CD8-positive, alpha-beta T cell (primary cell): ENCODE measurements at places on chromosomes 6 and 20. TPM values are rescaled to one million over a fixed set of nuclear protein-coding genes. Genes with fewer than 3 reads are reported as not detected.

GRCh38 chr6:30721198-30722024 is 1.3 kb downstream of the TUBB start:
- DNase-seq = peak; percentile 93

C6orf118 gene
- total RNA-seq = not detected

GRCh38 chr6:90654166-90654565 is 67.3 kb upstream of the MAP3K7 start:
- DNase-seq = no peak

DNA sequence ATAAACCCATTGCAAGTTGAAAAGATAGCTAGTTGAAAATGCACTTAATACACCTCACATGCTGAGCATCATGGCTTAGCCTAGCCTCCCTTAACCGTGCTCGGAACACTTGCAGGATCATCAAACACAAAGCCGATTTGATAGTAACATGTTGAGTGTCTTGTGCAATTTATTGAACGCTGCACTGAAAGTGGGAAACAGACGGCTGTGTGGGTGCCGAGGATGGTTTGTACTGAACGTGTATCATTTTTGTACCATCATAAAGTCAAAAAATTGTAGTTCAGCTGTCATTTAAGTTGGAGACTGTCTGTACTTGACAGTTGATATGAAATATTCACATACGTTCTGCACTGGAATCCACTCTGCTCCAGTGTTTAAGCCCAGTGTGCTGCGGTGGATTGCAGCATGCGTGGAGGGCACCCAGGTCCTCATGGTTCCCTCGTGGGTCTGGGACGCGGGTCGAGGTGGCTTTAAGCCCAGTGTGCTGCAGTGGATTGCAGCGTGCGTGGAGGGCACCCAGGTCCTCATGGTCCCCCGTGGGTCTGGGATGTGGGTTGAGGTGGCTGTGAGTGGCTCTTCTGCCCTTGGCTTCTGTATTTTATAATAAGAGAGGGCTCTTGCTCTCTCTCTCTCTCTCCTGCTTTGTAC is 77.0 kb downstream of the CDH4 start:
- DNase-seq = no peak

DNA sequence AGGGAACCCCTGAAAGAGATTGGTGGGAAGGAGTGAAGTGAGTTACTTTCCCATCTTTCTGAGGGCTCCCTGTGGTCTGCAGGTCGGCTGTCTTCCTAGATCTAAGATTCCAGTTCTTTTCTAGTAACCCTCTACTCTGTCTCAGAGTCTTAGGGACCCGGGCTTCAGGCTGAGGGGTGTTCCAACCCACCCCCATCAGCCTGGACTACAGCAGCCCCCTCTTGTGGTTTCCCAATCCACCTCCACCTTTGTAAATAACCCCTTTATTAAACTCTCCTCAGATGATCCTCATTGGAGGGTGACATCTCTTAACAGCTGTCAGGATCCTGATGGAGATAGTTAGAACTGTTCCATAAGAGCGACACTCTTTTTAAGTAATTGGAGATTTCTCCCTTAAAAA is 300.4 kb downstream of the LRFN2 start:
- no peak for DNase-seq

DNA sequence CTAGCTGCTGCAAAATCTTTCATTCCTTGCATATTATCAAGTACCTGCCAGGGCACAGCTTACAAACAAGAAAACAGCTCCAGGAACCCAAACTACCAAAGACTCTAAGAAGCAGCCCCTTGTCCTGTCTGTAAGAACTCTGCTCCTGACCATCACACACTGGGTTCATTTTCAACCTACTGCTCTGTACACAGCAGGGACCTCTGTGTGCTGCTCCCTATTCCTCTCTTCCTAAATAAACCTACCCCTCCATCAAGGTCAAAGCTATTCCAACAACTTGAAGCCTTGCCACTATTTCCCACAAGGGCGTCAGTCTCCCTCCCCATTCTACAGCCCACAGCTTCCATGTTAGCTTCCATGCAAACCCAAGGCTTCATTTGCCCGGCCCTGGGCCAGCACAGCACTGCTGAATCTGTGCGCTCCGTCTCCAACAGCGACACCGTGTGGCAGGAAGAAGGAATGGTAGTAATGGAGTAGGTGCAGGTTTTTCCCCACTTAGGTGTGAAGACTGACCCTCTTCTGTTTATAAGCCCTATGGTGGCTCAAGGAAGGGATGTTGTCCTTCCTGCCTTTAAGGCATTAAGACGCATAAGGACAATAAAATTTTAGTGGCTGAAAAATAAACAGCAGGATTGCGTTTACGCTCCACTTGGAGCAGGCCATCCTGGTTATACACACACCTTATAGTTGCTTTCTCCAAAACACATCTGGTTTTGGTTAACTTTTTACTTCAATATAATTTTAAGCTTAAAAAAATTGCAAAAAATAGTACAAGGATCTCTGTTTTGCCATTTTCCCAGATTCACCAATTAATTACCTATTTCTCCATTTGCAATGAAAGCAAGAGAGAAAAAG is 115.2 kb upstream of the NXT1 start:
- DNase-seq = no peak

ETV7 gene
- not detected for total RNA-seq

L3MBTL3 gene
- 50.5 TPM for total RNA-seq

HLA-DQA1 gene
- total RNA-seq = 5.5 TPM

GRCh38 chr6:16150098-16150497 is 21.2 kb downstream of the MYLIP start:
- DNase-seq = no peak

DNA sequence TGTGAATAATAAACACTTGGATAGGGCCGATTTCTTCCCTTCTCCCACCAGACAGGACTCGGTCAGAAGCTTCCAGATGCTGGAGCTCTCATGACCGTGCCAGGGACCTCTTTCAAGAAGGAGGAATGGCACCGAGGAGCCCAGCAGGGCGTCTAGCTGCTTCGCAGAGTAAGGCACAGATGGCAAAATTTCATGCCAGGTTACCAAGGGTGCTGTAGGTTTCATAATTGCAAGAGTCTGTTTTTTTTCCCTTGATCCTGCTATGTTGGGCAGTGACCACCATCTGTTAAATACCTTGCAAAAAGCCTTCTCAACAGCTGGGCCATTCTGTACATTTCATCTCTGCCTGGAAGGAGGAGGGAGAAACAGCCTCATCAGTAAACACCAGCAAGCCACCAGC is 111.8 kb downstream of the EDN3 start:
- DNase-seq = no peak

CYP21A2 gene
- total RNA-seq = 0.33 TPM

HLA-G gene
- total RNA-seq = 7.2 TPM

DNA sequence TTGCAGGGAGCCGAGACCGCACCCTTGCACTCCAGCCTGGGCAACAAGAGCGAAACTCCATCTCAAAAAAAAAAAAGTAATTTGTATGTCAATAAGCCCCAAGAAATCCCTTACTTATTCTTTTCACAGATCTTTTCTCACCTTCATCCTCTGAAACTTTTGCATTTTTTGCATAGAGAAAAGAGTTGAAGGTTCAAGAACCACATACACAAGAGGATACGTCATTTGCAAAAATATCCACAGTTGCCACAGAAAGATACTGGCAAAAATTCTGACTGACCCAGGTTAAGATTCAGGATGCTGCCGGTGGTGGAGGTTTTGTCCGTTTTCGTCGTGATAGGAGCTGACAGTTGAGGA is 94.5 kb downstream of the ZMYND8 start:
- DNase-seq = no peak

- no peak for DNase-seq
These were observed 72.7 kb upstream of the B3GAT2 start for GRCh38 chr6:71029555-71029954.

DNA sequence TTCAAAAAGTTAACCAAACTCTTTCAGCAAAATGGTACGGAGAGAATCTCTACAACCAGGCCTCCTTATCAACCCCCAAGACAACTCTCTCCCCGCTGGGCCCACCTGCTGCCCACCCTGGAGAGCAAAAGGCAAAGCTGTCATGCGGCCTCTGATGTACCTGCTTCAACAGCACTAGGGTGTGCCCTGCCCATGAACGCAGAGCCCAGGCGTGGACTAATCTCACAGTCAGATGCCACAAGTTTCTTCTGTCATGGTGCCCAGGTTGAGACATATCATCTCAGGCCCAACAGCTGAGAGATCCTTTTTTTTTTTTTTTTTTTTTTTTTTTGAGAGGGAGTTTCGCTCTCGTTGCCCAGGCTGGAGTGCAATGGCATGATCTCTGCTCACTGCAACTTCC is 26.3 kb downstream of the SLC2A4RG start:
- no peak for DNase-seq

DNA sequence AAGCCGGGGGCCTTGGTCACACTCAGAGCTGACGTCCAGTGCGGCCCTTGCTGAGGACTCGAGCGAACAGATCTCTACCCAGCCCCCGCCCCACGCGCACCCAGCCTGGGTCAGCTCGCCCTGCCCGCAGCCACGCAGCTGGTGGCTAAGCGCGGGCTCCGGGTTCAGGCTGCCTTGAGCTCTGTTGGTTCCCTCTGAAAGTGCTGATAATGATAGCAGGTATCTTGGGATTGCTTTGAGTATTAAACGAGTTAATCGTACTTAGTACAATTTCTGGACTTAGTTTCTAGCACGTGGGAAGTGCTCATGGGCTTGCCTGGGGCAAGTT is 88.1 kb upstream of the TGM3 start:
- DNase-seq = no peak

GRCh38 chr20:53503517-53503919 is 90.1 kb downstream of the ZNF217 start:
- no peak for DNase-seq

FAM209A gene
- total RNA-seq = 7.4 TPM

DNA sequence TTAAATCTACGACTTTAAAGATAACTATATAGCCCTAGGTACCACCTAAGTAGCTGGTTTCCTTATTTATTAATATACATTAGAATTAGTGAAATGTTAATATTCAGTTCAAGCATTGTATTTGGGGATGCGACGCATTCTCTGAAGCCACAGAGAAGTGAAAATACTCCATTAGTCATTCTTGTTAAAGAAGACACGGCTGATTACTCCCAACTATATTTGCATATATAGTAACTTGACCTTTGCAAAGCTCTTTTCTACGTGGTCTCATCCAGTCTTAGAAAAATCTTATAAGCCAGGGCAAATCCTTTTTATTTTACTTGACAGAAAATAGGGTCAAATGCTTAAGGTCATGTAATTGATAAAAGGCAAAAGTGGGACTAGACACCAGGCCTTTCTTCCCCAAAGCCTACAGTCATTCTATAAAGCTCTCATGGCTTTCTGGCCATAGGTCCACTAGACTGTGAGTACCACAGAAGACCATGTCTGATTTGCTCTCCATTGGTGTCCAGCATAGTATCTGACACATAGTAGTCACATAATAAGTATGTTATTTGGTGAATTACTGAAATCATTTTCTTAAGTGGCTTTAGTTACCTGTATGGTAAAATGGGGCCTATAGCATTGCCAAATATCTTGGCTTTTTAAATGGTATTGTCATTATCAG is 11.3 kb downstream of the ZHX3 start:
- DNase-seq = no peak

DNA sequence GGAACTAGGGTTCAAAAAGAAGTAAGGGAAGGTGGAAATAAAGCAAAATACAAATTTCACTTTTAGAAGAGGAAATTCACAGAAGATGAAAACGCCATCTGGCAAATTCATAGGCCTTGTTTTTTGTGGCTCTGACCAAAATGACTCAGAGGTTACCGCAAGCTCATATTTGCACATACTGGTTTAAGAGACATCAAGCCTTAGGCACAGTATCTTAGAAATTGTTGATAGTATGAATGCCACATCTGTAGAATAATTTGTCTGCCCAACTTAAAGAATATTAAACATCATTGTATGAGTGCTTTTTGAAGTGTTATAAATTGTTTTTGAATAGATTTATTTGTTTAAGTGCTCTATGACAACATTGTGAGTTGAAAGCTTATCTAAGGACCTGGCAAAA is 10.6 kb downstream of the TAAR1 start:
- no peak for DNase-seq

GRCh38 chr6:11750682-11751081 is 27.9 kb downstream of the ADTRP start:
- DNase-seq = no peak

GRCh38 chr6:153947808-153948447 is 91.1 kb upstream of the OPRM1 start:
- DNase-seq = no peak

GRCh38 chr6:164025180-164025579 is 610.7 kb downstream of the QKI start:
- DNase-seq = no peak

DNA sequence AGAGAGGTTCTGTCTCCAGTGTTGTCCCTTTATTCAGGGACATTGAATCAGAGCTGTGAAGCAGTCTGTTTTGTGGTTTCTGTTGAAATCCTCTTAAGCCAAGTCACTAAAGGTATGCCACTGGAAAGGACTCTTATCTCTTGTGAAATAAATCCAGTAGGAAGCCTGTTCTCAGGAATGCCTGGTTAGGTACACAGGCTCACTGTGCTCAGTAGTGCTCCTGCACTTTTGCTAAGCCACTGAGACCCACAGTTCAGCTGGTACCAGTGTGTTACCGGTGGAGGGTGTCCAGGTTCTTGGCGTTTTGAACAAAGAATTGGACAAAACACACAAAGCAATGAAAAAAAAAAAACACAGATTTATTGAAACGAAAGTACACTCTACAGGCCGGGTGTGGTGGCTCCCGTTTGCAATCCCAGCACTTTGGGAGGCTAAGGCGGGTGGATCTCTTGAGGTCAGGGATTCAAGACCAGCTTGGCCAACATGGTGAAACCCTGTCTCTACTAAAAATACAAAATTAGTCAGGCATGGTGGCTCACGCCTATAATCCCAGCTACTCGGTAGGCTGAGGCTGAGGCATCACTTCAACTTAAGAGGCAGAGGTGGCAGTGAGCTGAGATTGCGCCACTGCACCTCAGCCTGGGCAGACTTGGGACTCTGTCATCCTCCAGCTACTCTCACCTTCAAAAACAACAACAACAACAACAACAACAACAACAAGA is 186.1 kb downstream of the JARID2 start:
- DNase-seq = no peak

DNA sequence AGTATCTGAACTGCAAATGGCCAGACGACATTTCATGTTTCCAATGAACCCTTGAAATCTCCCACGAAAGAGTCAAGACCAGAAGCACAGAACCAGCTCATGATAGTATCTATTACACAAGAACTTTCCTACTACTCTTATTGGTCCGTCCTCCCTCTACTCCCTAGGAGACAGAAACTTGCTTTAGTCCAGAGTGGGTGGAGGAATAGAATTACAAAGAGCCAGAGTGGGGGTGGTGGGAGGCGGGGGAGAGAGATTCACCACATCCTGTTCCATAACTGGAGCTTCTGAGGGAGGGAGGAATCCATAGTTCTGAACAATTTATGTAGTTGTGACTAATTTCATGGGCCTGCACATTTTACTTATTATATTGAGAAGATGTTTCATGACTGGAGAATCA is 18.5 kb upstream of the WFDC10A start:
- DNase-seq = no peak
